ENCODE measurements at places on chromosomes 16 and 17.
A peak's percentile ranks its signal among the peaks of the same experiment; 100 is the strongest.

DNA sequence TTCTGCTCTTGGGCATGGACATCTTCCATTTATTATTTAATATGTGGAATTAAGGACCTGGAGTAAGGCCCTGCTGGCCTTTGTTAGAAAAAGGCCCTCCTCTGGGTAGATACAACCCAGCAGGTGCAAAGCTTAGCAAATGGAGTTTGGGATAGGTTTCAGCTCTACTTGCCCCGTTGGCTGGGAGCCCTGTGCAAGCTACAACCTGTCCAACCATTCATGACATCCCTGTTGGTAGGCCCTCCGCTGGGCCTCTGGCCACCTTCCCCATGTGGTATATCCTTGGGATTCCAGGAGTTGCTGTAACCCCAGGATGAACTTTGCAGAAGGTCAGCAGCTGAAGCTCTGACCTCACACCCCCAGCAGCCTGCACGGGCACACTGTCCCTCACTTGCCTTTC is 6.4 kb downstream of the NGFR start:
- no peak for DNase-seq

DNA sequence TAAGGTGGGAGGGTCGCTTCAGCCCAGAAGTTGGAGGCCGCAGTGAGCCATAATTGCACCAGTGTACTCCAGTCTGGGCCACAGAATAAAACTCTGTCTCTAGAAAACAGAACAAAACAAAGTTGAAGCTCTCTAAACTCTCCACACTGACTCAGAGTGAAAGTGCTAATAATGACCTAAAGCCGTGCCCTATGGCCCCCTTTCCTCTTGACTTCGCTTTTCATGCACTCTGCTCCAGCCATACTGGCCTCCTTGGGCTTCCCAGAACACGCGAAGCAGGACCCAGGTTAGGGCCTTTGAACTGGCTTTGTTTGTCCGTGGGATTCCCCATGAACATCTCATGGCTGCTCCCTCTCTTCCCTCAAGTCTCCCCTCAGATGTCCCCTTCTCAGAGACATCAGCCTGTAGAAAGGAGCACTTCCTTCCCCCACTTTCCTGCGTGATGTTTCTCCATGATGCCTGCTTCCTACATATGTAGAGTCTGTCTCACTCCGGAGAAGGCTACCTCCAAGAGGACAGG is 18.6 kb upstream of the SPN start:
- DNase-seq: no peak

GRCh38 chr17:61411261-61412142 is 11.9 kb downstream of the TBX2 start:
- peak; percentile 87 for DNase-seq

DNA sequence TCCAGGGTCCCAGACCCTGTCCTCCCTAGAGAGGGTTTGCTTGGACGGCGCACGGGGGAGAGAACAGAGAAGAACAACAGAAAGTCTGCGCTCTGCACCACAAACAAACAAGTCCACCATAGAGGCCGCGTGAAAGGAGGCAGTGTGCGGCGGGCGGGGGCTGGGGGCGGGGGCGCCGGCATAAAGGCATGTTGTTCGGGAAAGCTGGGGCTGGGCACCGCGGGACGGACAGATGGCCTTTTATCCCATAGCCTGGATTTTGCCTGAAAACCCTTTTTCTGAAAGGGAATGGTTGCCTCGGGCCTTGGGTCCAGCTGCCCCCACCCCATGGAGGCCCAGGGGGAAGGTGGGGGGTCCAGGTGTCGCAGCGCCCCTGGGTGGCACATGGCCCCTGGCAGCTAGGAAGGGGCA is 26.0 kb downstream of the FA2H start:
- DNase-seq: no peak

GRCh38 chr16:11871193-11871592 is 19.9 kb upstream of the RSL1D1 start:
- DNase-seq: no peak

DNA sequence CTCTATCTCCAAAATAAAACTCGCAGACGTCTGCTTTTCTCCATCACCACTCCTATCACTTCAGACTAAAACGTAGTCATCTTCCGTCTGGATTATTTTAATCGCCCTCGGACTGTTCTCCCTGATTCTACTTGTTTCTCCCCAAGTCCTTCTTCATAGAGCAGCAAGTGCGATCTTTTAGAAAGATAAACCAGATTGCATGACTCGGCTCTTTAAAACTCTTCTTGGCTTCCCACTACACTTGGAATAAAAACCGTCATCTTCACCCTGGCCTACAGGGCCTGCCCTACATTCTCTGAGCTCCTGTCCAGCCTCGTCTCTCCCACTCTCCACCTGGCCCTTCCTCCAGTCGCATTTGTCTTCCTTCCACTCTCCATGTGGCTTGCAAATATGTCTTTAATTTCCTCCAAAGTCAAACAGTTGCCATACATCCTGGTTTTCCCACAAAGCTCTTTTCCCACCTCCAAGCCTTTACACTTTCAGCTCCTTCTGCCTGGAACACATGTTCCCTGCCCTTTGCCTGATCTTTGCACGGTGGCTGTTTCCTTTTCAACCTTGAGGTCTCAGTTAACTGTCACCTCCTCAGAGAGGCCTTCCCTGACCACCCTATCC is 70.5 kb upstream of the DHX40 start:
- no peak for DNase-seq

- DNase-seq: no peak
Observed at GRCh38 chr16:25087761-25088160, 23.8 kb upstream of the LCMT1 start.

GRCh38 chr17:81252987-81253329 is 13.8 kb downstream of the NDUFAF8 start:
- no peak for DNase-seq

Measured in vagina (tissue), 2 donors.